Smooth muscle cell of the pulmonary artery (primary cell): ENCODE measurements at places on chromosomes 6 and 20. TPM values are rescaled to one million over a fixed set of nuclear protein-coding genes. Genes with fewer than 3 reads are reported as not detected.

Gene LAMA2
- total RNA-seq: 75.8 and 85.8 TPM in 2 replicates

Gene GABRR1
- total RNA-seq: not detected in 2 replicates

Gene CLDN20
- total RNA-seq: not detected in 2 replicates

Gene OOEP
- total RNA-seq: 0.13 and 0.30 TPM in 2 replicates

Gene CLIC5
- total RNA-seq: under 0.01 TPM in 1 of 2 replicates, not detected in the other

Gene SLC2A4RG
- 20.9 and 27.9 TPM in 2 replicates for total RNA-seq

Gene MCHR2
- not detected in 2 replicates for total RNA-seq

Gene ULBP3
- total RNA-seq: 5.1 and 12.5 TPM in 2 replicates

Gene GATA5
- total RNA-seq: 0.13 and 0.26 TPM in 2 replicates

Gene NEDD9
- total RNA-seq: 8.7 and 20.9 TPM in 2 replicates

Gene MRPL18
- total RNA-seq: 61.0 and 65.5 TPM in 2 replicates

Gene OR2H2
- total RNA-seq: not detected in 2 replicates

Gene TRIM15
- not detected in 2 replicates for total RNA-seq

Gene DUSP15
- total RNA-seq: 0.17 and 0.20 TPM in 2 replicates

Gene HSPA12B
- 0.03 TPM in 1 of 2 replicates, not detected in the other for total RNA-seq

Gene CRIP3
- 0.39 TPM in 1 of 2 replicates, not detected in the other for total RNA-seq

Gene ZC2HC1B
- total RNA-seq: not detected in 2 replicates

Gene BTN1A1
- total RNA-seq: not detected in 2 replicates

Gene ADTRP
- total RNA-seq: 2.0 and 9.0 TPM in 2 replicates

Gene ETV7
- 0.59 and 0.79 TPM in 2 replicates for total RNA-seq

Gene ZNF311
- total RNA-seq: 0.99 and 1.3 TPM in 2 replicates

Gene CLPSL1
- total RNA-seq: not detected in 2 replicates

Gene FAM217A
- not detected in 2 replicates for total RNA-seq

Gene GLO1
- total RNA-seq: 75.3 and 101 TPM in 2 replicates

Gene WFDC12
- total RNA-seq: not detected in 2 replicates

Gene DSTN
- 302 and 307 TPM in 2 replicates for total RNA-seq

Gene KIAA0408
- 0.50 and 0.78 TPM in 2 replicates for total RNA-seq

Gene TMEM217
- 1.4 and 2.2 TPM in 2 replicates for total RNA-seq

Gene GMPR
- total RNA-seq: 11.6 and 12.6 TPM in 2 replicates

Gene MYLK4
- 0.26 and 0.43 TPM in 2 replicates for total RNA-seq

Gene TEAD3
- total RNA-seq: 16.1 and 16.2 TPM in 2 replicates
